Left lobe of liver (tissue), 2 donors: ENCODE measurements at places on chromosomes 7 and 10. TPM values are rescaled to one million over a fixed set of nuclear protein-coding genes. Genes with fewer than 3 reads are reported as not detected.

GRCh38 chr10:19628767-19629560 lies 187.3 kb upstream of the PLXDC2 start:
- no peak for DNase-seq

DNA sequence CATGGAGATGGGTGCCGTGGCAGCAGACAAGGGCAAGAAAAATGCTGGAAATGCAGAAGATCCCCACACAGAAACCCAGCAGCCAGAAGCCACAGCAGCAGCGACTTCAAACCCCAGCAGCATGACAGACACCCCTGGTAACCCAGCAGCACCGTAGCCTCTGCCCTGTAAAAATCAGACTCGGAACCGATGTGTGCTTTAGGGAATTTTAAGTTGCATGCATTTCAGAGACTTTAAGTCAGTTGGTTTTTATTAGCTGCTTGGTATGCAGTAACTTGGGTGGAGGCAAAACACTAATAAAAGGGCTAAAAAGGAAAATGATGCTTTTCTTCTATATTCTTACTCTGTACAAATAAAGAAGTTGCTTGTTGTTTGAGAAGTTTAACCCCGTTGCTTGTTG lies 25.9 kb downstream of the BAG3 start:
- no peak for DNase-seq

DNA sequence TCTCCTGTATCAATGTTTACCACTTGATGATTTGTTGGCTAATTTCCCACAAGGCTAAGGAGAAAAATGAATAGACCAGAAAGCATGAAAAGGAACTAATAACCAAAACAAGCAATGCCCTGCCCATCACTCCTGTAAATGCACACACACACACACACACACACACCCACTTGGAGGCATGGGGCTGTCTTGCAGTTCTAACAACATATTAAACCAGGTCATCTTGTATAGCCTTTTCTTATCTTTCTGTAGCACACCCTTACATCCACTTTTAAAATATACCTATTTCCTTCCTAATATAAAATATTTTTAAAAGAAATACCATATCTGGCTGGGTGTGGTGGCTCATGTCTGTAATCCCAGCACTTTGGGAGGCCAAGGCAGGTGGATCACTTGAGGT lies 105.3 kb downstream of the CTTNBP2 start:
- DNase-seq, result no peak

- no peak for DNase-seq
Observed at GRCh38 chr10:117342641-117343040, 32.6 kb downstream of the PDZD8 start.

GRCh38 chr10:83252596-83252995 lies 886.7 kb upstream of the GHITM start:
- no peak for DNase-seq

TAS2R41 gene
- total RNA-seq, result 0.45 TPM
